Activated CD4-positive, alpha-beta T cell treated with anti-CD3 and anti-CD28 coated beads, Interleukin-2, amount 10 ng/mL, durations not matched to agents 24 days and 14 days (primary cell): ENCODE measurements at places on chromosomes 5 and 9.
A peak's percentile ranks its signal among the peaks of the same experiment; 100 is the strongest.

- peaks cover 2% of the 10 kb centered on the region for H3K4me1 ChIP-seq
- H3K4me3 ChIP-seq, result no peak overlapping the region
- H3K27ac ChIP-seq, result no peak overlapping the region
- no peak for DNase-seq
Observed at GRCh38 chr5:170741801-170742200, 41.7 kb upstream of the GABRP start.

- H3K27ac ChIP-seq, result no peak overlapping the region
- no peaks in the 10 kb centered on the region for H3K4me1 ChIP-seq
- H3K27me3 ChIP-seq, result no peaks in the 10 kb centered on the region
- DNase-seq, result no peak
Observed at GRCh38 chr5:169413416-169413815, 112.5 kb upstream of the SLIT3 start.

GRCh38 chr5:171610686-171611085 is 174.9 kb upstream of the SMIM23 start:
- no peak overlapping the region for H3K27ac ChIP-seq
- H3K36me3 ChIP-seq, result no peaks in the 10 kb centered on the region
- no peaks in the 10 kb centered on the region for H3K4me1 ChIP-seq
- no peak for DNase-seq
- H3K4me3 ChIP-seq, result no peak overlapping the region
- peaks cover 5% of the 10 kb centered on the region for H3K27me3 ChIP-seq

- H3K27ac ChIP-seq, result peak overlapping the region; percentile 82
- H3K36me3 ChIP-seq, result no peaks in the 10 kb centered on the region
- peak overlapping the region; percentile 76 for H3K4me3 ChIP-seq
- DNase-seq, result peak; percentile 70
Observed at GRCh38 chr5:157918811-157919742, 60.1 kb upstream of the CLINT1 start.
